ENCODE measurements at places on chromosomes 4 and X. TPM values are rescaled to one million over a fixed set of nuclear protein-coding genes. Genes with fewer than 3 reads are reported as not detected.

DNA sequence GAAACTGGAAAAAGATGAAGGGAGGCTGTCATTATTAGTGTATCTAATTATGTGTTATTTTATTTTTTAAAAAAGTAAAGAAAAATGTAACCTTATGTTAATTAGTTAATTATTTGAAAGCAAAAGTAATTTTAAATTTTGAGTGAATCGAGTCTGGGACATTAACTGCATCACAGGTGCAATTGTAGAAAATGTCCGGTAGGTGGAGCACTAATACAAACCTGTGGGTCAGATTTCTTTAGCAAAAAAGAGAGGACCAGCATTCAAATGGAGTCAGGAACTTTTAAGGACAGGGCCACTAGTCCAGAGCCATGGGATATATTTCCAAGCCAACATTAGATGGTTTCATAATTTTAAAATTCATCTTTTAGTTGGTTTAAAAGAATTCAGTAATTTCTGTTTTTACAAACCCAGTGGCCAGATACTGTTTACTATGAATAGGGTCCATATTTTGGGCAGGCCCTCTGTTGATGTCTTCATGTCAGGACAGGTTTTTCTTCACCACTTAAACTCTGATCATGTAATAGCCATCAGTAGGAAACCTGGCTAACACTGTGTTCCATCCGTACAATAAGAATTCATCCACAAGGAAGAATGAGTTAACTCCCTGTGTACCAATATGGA is 27.2 kb downstream of the BST1 start:
- DNase-seq = peak; percentile 46

Gene EFHC2
- total RNA-seq = not detected

Gene GAGE12E
- not detected for total RNA-seq

Gene PCDH19
- total RNA-seq = not detected

Measured in RPMI7951 (cell line).